LHCN-M2 (cell line): ENCODE measurements at places on chromosomes 2 and 18.

DNA sequence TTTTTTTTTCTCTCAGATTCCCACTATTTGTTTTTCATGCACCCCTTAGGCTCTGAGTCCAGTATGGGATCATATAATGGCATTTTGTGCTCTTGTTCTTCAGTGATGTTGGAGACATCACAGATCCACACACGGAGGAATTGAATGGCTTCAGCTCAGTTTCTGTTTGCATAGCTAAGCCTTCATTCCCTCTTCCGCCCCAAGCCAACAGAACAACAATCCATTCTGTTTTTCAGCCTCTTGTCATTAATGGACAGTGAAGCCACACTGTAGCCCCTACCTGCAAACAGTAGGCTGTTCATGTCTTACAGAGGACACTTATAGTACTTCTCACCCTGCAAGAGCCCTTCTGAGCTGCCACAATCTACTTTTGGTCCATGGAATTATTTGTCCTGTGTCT, 64.0 kb upstream of the ZSWIM2 start:
- DNase-seq, result no peak

DNA sequence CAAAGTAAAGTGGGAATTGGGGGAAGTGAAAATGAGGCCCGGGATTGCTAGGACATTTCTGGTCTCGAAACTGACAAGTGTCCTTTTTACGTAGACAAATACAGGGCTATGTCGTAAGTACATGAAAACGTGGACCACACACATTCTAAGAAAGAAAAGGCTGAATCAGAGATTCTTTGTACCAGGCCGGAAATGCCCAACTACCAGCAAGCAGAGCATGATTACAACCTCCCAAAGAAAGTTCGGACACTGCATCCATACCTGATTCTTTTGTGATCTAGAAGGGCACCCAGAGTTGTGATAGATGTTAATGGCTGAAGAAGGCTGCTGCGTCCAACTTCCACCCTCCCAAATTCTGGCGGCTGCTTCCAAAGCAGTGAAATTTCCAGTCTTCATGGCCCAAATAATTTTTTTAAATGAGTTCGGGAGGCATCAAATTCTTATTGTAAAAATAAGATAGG, 1.7 kb downstream of the RBMS1 start:
- peak; percentile 73 for DNase-seq

DNA sequence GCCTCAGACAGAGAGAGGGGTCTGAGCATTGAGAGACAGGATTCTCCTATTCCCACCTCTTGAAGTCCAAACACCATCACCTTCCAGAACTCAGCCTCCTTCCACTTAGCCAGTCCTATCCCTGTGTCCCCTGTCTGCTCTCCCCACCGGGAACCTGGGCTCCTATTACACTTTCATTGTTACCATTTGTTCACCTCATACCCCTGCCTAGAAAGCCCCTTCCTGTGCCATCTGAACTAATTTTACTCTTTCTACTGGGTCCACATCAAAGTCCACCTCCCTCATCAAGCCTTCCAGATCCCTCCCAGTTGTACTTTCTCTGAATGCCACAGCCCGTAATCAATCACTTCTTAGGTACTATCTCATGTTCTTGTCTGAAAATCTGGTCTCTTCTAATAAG, 220.6 kb downstream of the ZBTB7C start:
- DNase-seq, result no peak

- DNase-seq, result no peak
Observed at GRCh38 chr2:47899915-47900816, 6.1 kb downstream of the FBXO11 start.

DNA sequence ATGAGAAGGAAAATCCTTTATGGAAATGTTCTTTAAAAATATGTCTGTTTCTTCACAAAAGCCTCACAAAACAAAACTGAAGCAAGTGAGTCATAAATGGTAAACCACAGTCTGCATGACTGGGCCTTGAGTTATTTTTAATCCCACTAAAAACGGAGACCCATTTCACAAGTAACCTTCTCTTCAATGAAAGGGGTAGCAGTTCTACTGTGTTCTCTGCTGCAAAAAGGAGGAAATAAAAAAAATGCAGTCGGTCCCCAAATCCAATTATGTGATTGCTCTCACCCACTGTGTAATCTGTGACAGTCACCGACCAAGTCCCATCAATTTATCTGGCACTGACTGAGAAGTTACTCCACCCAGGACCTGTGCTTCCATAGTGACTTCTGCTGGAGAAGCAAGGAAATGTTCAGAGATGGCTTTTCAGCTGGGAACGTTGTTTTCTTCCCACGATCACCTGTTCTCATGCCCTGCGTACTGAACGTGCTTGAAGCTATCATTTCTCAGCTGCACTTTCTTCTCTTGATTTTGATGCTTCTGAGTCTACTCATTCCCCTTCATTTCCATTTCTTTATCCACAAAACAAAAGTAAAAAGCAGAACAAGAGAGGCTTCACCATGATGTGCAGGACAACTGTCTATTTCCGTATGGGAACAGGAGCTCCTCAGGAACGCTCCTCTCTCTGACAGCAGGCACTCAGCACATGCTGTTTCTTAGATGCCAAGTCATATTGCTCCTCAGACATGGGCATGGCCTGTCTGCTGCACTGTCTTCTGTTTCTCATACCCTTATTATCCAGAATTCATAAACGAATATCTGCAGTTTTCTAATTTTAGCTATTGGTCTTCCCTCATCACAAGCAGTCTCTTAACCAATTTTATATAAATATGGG, 80.0 kb upstream of the TMEM200C start:
- DNase-seq, result peak; percentile 13

DNA sequence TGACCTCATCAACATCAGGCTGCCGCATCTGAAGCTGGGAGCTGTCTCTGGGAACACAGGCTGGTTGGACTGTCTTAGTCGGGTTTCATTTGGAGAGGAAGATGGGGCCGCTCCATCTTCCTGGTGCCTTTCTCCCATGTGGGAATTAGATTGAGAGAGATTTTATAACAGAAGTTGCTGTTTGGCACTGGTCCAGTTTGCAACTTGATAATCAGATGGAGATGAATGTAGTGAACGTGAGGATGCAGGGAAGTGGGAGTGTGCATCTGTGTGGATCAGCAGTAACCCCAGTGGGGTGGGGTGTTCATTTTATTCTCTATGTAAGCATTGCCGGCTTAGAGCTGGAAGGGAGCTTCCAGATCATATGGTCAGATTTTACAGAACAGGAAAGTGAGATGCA, 250.9 kb downstream of the DCDC2C start:
- no peak for DNase-seq

GRCh38 chr2:86562485-86562921, 740 bp downstream of the CHMP3 start:
- no peak for DNase-seq
